ENCODE measurements at places on chromosomes 7 and 10.

GRCh38 chr7:127383123-127383835 is 9.2 kb downstream of the ZNF800 start:
- DNase-seq = no peak

DNA sequence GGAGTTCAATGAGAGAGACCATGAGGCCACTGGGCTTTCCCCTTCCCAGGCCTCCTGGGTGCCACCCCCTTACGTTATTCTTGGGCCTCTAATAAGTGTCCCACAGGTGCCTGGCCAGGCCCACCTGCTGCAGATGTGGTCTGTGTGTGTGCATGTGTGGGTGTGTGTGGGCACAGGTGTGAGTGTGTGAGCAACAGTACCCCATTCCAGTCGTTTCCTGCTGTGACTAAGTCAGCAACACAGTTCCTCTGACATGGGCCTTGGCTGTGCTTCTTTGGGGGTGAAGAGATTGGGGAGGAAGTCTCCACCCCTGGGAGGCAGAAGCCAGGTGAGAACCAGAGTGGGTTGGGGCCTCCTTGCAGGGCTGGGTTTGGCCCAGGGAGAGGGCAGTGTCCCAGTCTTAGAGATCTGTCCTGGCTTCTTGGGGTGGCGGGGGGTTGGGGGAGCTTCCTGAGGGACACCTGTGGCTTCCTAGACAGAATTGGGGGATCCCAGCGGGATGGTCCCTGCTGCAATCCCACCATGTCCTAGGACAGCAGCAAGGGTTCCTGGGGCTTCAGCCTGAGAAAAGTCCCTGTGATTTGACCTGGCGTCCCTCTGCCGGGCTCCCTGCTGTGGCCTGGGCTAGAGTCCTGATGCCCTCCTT is 4.1 kb upstream of the PILRB start:
- DNase-seq = peak; percentile 15

DNA sequence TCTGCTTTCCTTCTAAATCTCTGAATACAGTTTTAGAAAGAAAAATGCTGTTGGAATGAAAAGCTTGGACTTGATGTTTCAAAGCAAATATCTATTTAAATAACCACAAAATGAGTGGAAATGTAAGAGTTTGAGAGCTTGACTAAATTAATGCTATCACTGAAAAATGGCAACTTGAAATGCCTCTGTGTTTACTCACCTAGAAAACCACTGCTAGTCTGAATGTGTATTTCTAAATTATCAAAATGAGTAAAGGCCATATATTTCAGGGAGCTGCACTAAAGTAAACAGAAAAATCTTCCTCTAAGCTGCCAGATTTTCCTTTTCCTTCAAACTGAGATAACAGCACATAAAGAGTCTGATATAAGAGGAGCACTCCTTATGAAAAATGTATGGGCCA is 87.9 kb downstream of the DPY19L1 start:
- no peak for DNase-seq

GRCh38 chr10:102400076-102400475 is 4.6 kb downstream of the NFKB2 start:
- no peak for DNase-seq

GRCh38 chr10:89744026-89744425 is 42.6 kb downstream of the KIF20B start:
- DNase-seq = no peak

DNA sequence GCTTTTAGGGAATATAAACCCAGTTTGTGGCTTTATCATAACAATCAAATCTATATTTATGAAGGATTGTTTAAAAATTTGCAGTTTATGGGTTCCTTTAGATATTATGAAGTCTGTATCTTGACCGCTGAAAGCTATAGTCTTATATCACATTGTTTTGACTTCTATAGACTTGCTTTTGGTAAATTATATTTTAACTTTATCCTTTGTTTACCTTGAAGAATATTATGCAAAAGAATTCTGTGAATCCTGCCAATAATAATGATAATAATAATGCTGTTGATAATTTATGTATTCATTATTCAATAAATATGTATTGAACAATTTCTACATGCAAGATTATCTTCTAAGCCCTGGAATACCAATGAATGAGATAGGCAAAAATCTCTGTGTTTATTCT is 101.9 kb upstream of the MTPN start:
- no peak for DNase-seq

GRCh38 chr10:61376908-61377368 is 76.2 kb downstream of the TMEM26 start:
- no peak for DNase-seq

DNA sequence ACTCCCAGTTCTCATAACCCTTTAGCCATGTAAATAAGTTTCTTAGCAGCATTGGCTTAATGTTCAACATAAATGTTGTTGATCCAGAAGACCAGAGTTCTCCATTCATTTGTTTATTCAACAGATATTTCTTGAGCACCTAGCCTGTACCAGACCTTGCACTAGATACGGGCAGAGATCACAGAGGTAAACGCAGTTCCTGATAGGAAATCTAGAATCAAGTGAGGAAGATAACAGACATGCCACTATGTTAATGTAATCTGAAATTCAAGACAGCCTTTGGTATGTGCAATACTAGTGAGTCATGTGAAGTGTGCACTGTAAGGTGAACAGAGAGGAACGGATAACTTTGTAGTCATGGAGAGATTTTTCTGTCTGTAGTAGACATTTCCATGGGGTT is 3.0 kb downstream of the BUB3 start:
- no peak for DNase-seq

GRCh38 chr7:143901332-143901667 is 676 bp downstream of the TCAF1 start:
- DNase-seq = no peak

- no peak for DNase-seq
These were observed 1.5 kb downstream of the PIK3CG start for GRCh38 chr7:106866298-106867281.

DNA sequence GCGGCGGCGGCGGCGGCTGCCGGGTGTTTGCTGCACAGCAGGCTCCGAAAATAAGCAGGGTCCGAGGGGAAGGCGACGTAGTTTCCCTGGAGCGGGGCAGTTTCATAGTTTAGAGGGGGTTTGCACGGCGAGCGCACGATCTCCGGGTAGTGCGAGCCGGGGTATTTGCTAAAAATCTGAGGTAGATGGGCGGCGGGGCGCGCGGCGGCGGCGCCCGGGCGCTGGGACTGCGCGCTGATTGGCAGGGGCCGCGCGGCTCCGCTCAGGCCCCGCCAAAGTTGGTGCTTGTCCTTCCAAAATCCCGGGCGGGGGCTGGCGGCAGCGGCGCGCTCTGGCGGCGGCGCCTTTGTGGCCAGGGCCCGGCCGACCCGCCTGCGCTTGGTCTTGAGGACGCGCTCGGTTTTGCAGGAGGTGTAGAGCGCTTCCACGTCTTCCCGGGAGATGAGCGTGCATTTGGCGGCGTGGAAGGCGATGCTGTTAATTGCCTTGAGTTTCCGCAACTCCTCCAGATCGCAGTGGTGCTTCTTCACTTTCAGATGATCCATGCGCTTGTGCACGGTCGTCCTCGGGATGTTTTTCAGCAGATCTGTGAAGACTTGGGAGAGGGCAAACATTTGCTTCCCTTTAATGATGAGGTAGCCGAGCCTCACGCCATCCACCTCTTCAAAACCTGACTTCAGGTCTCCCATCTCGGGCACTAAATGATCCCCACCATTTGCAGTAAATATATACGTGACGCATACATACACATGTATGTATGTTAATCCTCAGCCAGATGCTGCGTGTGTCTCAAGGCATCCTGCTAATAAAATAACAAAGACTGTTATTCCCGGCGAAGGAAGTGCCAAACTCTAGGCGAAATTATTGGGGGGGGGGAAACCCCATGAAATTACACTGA is 8.1 kb downstream of the SKIDA1 start:
- peak; percentile 79 for DNase-seq

DNA sequence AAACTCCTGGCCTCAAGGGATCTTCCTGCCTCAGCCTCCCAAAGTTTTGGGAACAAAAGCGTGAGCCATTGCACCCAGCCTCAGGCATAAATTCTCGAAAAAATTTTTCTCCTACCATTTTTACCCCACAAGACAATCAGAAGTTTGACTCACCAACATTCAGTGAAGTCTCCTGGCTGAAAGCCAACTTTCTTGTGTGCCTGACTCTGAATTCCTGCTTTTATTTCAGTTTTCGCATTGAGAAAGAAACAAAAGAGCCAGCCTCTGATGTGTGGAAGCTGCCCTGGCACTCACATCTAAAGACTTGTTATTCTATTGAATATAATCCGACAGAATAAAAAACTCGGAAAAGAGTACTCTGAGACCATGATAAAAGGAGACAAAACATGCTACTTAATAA is 402.9 kb downstream of the MAGI2 start:
- DNase-seq = no peak

DNA sequence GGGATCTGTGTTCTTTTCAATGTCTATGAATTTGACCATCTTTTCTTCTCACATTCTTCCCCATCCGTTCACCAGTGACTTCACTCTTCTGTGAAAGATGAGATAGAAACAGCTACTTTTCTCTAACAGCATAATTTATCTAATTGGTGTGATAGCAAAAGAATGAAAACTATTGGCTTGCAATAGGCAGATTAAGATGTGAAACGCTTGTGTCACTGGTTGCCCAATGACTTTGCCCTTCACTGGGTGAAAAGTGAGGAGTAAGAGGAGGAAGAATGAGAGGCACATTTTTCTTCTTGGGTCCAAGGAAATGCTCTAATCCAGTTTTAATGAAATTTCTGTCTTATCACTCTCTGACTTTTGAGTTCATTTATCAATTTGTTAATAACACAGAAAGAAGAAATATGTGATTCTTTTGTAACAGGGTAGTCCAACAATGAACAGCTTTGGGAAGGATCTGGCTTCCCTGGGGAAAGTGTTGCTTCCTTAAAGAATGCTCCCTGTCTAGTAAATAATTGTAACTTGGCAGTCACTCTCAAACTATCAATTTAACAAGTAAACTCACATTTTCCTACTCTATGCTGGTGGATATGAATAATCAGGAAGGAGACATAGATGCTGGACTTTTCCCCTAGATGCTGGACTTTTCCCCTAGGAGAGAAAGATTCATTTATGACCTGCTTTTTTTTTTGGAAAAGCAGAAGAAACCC is 35.1 kb downstream of the BET1 start:
- DNase-seq = no peak

DNA sequence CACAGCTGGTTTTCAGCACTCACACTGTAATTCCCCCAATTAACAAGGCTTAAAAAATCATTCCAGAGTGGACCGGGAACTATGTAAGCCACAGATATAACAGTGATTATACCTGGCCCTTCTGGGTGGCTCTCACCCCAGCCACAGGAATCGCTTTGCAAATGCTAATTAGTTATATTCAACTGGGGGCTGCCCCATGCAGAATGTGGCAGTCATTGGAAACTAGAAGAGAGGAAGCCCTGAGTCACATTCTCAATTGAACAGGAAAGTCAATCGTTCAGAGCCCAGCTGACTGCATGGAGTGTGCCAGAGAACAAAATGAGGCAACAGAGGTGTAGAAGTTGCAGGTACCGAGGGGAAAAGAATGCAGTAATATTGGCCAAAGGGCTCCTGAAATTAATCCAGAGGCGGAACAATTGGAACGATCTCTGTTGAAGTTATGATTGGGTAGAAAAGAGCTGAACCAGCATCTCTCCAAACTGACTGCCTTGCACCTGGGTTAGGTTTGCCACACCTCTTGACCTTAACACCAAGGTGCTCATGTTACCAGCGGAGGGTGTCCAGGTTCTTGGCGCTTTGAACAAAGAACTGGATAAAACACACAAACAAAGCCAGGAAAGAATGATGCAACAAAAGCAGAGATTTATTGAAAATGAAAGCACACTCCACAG is 909.7 kb upstream of the AUTS2 start:
- no peak for DNase-seq

- DNase-seq = no peak
These were observed 9.1 kb upstream of the ZNF316 start for GRCh38 chr7:6628045-6628444.

GRCh38 chr10:22764639-22765038 is 50.3 kb upstream of the PIP4K2A start:
- DNase-seq = no peak

DNA sequence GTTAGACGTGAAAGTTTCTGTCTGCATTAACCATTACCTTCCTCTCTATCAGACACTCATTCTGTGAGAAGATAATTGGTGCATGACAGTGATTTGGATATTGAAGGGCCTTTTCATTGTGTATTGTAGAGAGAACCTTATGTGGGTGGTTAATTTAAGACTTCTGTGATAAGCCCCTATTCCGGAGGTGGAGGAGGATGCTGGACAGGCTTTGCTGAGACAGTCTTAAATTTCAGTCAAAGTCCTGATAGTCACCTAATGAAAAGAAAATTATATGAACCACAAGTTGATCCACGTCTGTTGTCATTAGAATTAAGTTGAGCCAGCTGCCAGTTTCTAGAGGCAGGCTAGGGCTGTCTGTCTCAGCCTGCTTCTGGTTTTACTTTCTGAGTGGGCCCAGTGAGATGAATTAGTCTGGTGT is 62.9 kb downstream of the CELF2 start:
- DNase-seq = no peak

DNA sequence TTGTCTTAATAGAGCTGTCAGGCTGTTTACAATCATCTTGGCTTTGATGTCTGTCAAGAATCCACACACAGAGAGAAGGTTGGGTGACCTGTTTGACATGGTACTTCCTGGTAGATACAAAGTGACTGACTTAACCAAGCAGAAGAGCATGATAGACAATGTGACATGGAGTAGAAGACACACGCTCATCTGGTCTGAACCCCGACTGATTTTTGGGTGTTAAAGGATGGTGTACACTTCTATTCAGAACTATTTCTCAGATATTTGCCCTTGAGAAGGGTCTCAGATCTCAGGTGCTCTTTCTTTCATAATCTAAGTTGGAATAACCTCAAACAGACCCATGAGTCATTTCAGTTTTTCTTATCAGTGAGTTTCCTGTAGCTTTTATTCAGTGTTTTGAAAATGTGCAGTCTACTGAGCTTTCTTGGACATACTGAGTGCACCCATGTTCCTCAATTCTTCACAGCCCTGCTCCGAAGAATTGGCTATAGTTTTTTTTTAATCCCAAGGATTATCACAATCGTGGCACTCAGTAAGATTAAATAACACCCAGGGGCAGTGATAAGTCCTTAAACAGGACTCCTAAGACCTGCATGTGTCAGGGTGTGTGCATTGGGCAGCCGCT is 46.4 kb upstream of the NXPH1 start:
- DNase-seq = no peak

DNA sequence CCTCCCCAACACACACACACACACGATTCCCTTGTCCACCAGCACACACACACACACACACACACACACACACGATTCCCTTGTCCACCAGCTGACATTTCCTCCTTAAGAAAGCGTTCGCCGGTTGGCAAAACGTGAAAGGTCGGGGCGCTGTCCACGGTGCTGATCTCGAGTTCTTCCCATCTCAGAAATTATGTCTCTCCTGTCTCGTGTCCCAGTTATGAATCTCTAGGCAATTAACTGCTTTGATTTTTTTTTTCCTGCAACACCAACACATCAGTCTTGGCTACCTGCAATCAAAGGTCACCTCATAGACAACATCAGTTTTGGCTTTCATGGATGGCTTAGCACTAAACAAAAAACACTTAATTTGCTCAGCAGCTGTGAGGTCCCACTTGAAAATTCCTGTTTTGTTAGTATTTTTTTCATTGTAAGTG is 1.9 kb downstream of the INA start:
- peak; percentile 60 for DNase-seq

- DNase-seq = no peak
These were observed 68.1 kb upstream of the CDK6 start for GRCh38 chr7:92904244-92905131.

All from H9 (cell line).